ENCODE measurements at places on chromosomes 12 and 14.

DNA sequence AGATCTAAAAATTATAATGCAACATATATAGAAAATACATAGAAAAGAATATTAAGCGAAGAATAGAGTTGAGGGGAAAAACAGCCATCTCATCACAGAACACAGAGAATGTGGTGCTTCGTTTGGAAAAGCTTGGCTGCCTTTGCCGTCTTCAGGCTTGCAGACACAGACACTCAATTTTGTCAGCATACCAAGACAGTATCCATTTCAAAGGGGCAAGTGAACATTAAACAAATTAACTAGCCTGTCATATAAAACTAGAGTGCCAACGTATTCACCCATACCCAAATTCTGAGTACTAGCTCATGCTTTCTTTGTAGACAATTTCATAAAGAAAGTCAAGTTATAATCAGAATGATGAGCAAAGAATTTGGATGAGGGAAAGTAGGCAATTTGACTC, 40.5 kb downstream of the DMAC2L start:
- no peak for DNase-seq

DNA sequence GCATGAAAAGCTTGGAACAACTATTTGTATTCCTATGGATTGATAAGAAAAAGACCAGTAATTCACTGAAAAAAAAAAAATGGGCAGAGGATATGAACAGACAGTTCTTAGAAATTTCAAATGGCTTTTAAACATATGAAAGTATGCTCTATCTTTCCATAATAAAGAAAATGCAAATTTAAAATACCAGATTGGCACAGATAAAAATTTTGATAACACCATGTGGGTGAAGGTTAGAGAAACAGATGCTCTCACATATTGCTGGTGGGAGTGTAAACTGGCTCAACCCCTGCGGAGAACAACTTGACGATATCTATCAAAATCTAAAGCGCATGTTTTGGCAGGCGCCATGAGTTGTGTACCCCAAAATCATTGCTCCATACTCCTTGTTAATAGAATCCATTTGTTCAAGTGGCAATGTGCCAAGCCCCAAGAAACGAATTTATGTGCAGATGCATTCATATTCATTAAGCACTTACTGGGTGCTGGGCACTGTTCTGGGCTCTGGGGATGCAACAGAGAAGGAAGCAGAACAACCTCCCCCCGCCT, 29.5 kb upstream of the TMPO start:
- DNase-seq, result no peak

GRCh38 chr14:84874436-84874835, 655.5 kb upstream of the FLRT2 start:
- DNase-seq, result no peak

DNA sequence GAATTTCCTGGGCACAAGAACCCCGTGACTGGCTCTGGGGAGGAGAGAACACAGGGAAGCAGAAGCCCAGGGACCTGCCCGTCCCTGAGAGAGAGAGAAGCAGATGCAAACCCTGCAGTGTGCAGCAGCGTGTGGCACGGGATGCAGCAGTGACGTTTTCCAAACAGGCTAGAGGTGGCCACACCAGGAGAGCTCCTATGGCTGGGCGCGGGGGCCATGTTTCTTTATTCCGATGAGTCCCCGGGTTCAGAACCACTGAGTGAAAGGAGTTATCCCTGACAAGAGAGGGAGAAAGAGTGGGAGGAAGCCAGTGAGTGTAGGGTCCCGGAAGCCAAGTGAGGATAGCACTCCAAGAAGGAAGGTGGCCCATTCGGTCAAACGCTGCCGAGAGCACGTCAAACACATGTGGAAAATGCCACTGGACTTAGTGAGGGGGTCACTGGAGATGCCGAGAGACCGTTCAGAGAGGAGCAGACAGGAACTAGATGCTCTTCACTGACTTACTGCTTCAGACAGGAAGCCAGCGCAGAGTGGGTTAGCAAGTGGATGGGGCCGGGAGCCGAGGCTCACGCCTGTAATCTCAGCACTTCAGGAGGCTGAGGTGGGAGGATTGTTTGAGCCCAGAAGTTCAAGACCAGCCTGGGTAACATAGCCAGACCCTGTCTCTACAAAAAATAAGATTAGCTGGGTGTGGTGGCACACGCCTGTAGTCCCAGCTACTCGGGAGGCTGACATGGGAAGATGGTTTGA, 123.0 kb downstream of the BCL11B start:
- DNase-seq, result no peak

- DNase-seq, result no peak
These were observed 8.3 kb upstream of the GNS start for GRCh38 chr12:64767495-64767894.

DNA sequence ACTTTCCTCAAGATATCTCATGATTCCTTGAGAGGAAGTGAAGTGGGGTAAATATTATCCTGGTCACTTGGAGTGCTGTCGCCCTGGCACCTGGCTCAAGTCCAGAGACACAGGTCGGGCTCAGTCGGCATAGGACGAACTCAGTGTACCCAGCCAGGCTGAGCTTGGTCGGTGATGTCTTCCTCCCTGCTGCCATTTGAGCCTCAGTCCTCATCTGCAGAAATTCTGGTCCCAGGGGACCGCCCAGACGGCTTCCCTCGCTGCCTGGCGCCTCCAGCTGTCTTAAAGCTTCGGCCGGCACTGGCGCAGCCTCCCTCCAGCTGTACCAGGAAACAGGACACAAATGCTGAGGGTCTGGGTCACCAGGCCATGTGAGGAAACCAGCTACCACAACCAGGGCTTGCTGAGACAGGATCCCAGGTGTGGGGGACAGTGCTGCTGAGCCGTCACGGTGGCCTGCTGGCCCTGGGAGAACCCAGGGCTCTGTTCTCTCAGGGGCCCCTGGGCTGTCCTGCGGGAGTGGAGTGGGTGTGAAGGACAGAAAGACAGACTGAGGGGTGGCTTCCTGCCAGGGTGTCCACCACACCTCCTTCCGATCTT, 5.0 kb upstream of the KLC1 start:
- DNase-seq, result no peak

DNA sequence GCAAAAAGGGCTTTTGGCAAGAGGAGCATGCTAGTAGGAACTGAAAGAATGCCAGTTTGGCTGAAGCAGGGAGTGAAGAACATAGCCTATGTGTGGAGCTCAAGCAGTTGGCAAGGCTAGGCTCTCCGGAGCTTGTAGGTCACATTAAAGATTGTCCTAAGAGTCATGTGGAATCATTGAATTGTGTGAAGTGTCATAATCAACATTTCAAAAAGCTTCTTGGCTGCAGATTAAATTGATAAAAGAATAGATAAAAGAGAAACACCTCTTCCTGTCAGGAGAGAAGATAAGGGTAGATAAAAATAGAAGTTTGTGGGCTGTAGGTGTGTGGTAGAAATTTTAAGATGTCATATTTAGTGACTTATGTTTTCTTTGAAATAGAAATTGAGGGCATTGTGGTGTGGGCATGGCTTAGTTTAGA, 36.1 kb downstream of the CPSF6 start:
- DNase-seq, result peak; percentile 48

- DNase-seq, result no peak
These were observed 78.7 kb downstream of the KIF21A start for GRCh38 chr12:39364196-39364595.

- no peak for DNase-seq
These were observed 509.6 kb downstream of the MED13L start for GRCh38 chr12:115767916-115768315.

GRCh38 chr12:65121049-65121955, at the start of gene WIF1:
Gene WIF1, minus strand, starts transcription at chr12:65121305. Its CDS starts 114 bp downstream, at chr12:65121191.
- DNase-seq, result peak; percentile 73

DNA sequence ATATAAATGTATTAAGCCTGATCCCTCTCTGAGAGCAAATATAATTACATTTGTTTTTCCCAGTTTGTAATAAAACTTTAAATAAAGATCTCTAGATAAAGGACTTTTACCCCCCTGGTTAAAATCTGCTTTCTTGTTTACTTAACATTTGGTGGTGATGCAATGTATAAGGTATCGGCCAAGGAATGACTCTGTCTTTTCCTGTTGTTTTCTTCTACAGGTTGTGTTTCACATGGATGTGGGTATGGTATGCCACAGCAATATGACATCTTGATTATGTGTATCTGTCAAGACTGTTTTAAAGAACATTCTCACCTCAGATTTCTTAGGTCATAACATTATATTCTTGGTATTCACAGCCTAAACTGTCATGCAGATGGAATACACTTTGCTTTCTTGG, 210.6 kb upstream of the NOVA1 start:
- DNase-seq, result peak; percentile 9

GRCh38 chr14:76701436-76701835, 59.8 kb upstream of the VASH1 start:
- DNase-seq, result no peak

- peak; percentile 30 for DNase-seq
These were observed 610.0 kb upstream of the LMO3 start for GRCh38 chr12:17215759-17216570.

DNA sequence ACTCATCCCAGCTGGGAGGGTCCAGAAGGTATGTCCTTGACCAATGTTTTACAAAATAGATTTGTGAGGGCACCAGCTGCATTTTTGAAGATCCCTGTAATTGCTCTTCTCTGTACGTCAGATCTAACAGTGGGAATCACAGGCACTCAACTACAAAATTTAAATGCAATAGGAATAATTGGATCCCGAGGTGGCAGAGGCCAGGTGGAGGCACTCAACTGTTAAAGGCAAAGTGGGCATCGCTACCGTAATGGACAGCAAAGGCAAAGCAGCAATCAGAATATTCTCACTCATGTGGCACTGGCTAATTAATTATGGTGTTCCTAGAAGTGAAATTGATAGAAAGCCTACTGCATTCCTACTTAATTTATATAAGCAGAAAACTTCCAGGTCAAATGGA, 27.9 kb upstream of the PSMC1 start:
- no peak for DNase-seq

DNA sequence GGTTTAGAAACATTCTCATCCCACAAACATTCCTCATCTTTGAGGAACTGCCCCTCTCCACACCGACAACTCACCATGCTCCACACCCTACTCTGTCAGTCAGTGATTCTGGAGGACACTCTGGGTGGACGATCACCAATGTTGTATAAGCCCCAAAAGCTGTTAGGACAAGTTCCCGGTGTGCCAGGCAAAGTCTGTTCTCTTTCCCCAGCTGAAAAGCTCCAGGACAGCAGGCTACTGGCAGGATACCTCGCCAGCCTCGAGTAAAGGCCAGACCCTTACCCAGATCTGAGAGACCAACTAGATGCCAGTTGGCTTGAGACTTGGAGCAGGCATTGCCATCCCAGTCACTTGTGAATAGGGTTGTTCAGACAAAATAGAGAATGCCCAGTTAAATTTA, 12.0 kb downstream of the KRT5 start:
- DNase-seq, result no peak

DNA sequence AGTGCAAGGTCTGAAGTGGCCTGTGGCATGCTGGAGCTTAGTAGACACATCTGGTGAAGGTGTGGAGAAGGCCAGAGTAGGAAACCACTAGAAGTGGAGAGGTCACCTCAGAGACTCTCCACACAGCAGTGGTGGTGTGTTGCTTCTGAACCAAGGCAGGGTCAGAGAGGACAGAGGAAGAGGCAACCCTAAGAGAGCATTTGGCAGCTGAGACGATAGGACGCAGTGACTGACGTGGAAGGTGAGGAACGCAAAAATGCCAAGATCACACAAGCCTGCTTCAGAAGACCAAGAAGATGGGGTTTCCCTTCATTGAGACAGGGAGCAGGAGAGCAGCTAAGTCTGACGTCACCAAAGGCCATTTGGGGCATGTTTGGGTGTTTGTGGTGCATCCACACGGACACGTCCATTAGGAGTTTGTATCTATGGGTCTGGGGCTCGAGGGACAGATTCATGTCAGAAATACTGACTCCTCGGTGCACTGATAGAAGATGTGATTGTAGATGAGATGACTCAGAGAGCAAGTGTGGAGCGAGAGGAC, 338.1 kb downstream of the CACNA1C start:
- DNase-seq, result no peak

DNA sequence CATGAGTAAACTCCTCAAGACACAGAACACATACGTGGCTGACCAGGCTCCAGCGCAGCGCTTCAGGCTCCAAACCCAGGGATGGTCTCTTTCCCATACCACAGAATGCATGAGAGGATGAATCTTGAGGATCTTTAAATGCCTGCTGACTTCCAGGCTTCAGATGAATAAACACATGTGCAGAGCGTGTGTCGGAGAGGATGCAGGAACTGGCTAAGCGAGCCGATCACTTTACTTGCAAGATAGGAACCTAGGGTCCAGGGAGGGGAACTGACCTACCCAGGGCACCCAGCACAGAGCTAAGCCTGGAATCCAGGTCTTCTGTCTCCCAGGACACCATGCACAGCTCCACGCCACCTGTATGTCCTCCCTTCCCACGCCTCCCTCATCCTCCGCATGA, 209.8 kb downstream of the BCL11B start:
- no peak for DNase-seq

GRCh38 chr12:85616201-85616600, 220.0 kb downstream of the RASSF9 start:
- no peak for DNase-seq

- DNase-seq, result peak; percentile 76
These were observed 91.7 kb downstream of the MYRFL start for GRCh38 chr12:69916544-69917235.

DNA sequence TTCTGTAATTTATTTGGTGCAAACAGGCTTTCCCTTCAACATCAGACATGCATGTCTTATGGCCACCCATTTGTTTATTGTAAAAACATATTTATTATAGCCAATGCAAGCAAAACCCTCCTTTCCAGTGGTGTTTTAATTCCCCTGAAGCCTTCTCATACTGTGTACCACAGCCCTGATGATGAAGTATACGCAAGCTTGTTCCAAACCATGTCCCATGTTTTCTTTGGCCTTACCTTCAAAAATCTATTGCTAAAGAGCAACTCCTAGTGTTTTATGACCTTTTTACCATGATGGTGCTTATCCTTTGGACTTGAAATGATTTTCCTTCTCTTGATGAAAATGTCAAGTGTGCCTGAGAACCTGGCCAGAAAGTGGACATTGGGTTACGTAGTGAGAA, 85.9 kb upstream of the CCDC91 start:
- DNase-seq, result no peak

DNA sequence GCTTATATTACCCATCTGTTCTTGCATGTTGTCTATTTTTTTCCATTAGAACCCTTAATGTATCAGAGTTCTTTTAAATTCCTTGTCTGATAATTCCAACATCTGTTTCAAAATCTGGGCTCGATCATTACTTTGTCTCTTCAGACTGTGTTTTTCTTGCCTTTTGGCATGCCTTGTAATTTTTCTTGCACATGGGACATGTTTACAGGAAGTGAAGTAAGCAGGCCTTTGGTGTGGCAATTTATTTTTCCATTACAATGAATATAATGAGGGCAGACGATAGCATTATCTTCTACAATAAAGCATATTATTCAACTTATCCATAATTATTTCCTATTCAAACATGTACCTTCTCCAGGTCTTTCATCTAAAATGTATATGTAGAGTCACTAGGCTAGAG, 48.3 kb downstream of the STXBP6 start:
- no peak for DNase-seq

DNA sequence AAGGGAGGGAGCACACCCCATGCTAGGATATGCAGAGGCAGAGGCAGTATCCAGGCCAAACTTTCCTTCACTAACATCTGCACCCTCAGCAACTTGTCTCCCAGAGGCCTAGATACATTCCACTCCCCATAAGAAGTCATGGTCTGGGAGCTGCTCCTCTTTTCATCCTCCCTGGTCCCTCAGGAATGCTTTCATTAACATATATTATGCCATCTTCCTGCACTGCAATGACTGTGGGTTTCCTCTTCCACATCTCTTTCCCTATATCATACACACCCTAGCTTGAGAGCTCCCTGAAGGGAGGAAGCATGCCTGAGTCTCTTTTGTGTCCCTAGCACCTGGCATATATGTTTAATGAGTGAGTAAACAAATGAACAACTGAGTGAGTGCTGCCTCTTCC, 8.6 kb downstream of the DDN start:
- DNase-seq, result no peak
